ENCODE measurements at places on chromosomes 1 and 21.

- peak; percentile 91 for DNase-seq
Measured at GRCh38 chr1:44842862-44843655, at the start of gene PTCH2. Gene PTCH2 (minus strand): TSS chr1:44843253. CDS start chr1:44842932, 321 bp downstream.

GRCh38 chr1:118018060-118018459 is 88.5 kb downstream of the WDR3 start:
- no peak for DNase-seq

GRCh38 chr21:46605767-46606426 is 1.0 kb upstream of the S100B start:
- DNase-seq = peak; percentile 21

DNA sequence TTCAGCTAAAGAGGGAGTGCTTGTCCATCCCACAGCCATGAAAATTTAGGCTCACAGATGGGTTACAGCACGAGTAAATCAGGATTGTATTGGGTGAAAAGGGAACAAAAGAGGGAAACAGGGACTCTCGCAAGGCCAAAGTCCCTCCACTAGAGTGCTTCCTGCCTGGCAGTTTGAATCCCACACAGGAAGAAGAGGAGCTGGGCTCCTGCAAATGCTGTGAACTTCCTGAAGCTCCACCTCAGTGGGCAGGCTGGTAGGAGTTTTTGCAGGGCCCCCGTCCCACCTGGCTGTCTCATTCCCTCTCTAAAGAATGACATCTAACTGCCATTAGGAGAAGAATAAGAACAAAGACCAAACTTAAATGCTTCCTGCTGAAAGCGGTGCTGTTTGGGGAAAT is 712.0 kb upstream of the PRMT6 start:
- DNase-seq = no peak

- DNase-seq = no peak
Measured at GRCh38 chr21:32044205-32045180, 171.7 kb downstream of the HUNK start.

DNA sequence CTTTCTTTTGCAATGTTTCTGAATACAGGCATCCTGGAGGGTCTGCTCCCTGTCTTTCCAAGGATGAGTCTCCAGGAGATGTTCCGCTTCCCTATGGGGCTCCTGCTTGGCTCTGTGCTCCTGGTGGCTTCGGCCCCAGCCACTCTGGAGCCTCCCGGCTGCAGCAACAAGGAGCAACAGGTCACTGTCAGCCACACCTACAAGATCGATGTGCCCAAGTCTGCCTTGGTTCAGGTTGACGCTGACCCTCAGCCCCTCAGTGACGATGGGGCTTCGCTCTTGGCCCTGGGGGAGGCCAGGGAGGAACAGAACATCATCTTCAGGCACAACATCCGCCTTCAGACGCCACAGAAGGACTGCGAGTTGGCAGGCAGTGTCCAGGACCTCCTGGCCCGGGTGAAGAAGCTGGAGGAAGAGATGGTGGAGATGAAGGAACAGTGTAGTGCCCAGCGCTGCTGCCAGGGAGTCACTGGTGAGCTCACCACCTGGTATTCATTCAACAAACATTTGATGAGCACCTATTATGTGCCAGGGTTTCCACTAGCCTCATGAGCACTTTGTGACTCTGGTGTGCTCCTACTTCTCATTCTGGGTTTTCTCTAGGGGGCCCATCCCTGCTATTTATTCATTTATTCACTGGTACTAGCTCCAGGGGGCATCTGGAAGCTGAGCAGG is 9.9 kb downstream of the TNN start:
- no peak for DNase-seq

DNA sequence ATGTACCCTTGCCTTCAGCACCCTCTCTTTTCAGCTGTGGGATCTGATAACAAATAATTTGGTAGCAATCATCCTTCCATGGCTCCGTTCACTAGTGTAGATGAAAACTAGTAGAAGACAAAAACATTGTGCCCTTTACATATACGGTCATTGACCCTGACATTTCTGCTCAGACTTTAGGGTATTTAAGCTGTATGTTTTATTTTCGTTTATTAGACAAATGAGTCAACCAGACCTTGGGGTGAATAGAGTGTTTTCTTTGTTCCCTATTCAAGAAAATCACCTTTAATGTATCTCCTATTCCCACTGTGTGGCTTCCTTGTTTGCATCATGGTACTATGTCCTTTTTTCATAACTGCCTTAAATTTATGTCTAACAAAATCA is 187.3 kb downstream of the VAV3 start:
- DNase-seq = no peak

- DNase-seq = no peak
Measured at GRCh38 chr1:14298806-14299205, 299.7 kb upstream of the KAZN start.

DNA sequence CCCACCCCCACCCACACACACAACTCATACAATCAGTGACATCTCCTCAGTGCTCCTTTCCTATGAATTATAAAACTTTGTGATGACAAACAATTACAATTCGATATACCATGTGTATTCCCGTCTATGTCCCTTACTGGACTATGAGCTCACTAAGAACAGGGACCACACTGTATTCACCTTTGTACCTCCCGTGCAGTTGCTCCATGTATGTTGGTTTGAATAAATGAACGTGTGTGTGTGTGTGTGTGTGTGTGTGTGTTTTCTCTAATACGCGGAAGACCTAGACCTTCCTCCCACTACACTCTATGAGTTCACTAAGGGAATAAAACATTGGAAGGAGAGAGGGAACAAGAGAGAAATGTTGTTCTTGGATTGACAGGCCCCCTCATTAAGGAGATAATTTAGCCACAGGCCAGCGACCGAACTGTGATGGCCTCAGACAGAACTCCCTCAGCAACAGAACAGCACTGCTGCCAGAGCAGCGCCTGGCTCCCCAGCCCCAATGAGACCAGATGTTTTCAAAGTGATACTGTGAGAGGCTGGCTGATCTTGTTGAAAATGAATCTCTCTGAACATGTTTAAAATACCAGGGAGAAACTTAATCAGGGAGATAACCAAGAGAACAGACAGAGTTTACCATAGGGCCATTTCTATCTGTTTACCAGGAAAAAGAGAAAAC is 21.7 kb downstream of the BCAR3 start:
- DNase-seq = peak; percentile 50

DNA sequence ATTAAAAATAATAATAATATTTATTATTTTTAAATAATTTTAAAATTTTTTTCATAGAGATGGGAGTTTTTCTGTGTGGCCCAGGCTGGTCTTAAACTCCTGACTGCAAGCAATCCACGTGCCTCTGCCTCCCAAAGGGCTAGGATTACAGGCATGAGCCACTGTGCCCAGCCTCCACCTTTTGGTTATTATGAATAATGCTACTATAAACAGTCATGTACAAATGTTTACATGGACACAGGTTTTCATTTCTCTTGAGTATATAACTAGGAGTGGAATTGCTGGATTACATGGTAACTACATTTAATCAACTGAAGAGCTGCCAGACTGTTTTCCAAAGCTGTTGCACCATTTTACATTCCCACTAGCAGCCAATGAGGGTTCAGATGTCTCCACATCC is 103.2 kb upstream of the DMRTA2 start:
- DNase-seq = no peak

- no peak for DNase-seq
Measured at GRCh38 chr1:216457356-216457755, 34.1 kb upstream of the USH2A start.

DNA sequence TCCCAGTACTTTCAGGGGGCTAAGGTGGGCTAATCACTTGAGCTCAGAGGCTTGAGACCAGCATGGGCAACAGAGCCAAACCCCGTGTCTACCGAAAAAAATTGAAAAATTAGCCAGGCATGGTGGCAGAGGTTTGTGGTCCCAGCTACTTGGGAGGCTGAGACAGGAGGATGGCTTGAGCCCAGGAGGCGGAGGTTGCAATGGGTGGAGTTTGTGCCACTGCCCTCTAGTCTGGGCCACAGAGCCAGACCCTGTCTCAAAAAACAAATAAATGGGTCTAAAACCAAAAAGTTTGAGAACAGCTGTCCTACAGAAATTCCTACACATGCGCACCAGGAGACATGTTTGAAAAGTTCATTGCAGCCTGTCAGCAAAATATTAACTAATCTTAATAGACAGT is 5.5 kb downstream of the SCAF4 start:
- DNase-seq = no peak

DNA sequence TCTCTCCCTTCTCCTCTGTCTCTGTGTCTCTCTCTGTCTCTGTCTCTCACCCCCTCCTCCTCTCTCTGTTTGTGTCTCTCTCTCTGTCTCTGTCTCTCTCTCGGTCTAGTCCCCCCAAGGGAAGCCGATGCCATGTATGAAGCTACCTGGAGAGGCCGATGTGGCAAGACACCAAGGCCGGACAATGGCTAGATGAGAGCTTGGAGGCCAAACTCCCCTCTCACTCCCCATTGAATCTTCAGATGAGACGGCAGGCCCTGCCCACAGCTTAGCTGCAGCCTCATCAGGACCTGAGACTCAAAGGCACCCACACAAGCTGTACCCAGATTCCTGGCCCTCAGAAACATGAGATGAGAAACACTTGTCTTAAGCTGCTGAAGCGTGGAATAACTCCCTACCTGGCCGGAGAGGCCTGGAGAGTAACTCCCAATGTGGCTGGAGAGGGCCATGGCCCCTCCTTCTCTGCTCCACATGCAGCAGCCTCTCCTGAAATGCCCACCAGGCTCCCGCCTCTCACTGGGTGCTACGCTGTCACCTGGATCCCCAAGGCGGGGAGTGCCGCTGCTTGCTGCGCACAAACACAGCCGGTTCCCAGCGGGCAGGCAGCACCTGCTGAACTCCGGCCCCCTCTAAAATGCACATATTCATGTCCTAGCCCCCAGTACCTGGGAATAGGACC is 7.8 kb upstream of the ACTRT2 start:
- no peak for DNase-seq

DNA sequence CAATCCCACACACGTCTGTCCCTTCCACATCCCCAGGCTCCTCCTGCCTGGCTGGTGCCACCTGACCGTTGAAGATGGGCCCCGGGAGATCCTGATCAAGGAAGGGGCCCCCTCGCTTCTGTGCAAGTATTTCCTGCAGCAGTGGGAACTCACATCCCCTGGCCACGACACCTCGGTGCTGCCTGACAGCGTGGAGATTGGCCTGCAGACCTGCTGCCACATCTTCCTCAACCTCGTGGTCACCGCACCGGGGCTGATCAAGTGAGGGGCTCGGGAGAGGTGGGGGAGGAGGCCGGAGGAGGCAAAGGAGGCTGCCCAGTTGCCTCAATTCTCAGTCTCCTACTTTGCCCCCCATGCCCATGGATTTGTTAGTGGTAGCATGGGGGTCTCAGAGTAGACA is 5.6 kb downstream of the NCDN start:
- no peak for DNase-seq

- no peak for DNase-seq
Measured at GRCh38 chr1:43482215-43482614, 28.5 kb upstream of the HYI start.

Measured in tongue (tissue), 3 donors.